ENCODE measurements at places on chromosomes 5 and 9.

DNA sequence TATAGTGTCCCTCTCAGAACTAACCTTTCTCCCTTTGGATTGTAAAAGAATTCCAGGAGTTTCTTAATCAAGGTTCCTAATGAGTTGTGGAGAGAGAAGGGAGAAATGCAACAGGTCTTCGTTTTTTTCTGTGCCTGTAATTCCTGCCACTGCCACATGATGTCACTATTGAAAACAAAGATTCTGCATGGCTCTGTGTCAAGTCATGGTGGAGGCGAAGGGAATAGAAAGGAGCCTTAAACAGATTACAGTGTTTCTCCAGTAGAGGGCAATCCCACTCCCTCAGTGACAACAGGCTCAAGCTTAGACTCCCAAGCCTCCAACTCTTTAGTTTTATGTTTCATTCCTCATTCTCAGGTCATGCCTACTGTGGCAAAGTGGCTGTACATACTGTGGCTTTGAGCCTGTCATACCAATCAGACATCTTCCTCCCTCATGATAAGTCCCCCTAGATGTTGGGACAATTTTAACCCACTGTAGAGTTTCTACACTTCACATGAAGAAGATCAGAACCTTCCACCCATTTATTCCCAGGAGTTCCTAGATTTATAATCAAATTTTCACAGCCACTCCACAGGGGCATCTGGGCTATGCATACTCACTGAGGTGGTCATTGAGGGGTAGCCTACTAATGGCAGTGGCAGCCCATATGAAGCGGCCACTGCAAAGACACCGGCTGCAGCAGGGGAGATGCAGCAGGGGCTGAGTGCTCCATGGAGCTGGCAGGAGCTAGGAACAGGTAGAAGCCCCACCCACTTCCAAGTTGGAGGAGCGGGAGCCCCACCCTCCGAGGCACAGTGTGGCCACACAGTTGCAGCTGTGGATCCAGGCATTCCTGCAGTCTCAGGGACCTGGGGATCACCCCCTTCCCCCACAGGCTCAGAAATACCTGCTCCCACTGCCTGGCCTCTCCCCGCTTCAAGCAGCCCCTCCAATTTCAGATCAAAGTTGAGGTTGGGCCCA is 97.4 kb upstream of the TRIM32 start:
- peak; percentile 61 for DNase-seq

- DNase-seq = no peak
These were observed 215.2 kb downstream of the CRB2 start for GRCh38 chr9:123571240-123571639.

GRCh38 chr5:34928267-34928666 is 1.1 kb upstream of the DNAJC21 start:
- DNase-seq = no peak

DNA sequence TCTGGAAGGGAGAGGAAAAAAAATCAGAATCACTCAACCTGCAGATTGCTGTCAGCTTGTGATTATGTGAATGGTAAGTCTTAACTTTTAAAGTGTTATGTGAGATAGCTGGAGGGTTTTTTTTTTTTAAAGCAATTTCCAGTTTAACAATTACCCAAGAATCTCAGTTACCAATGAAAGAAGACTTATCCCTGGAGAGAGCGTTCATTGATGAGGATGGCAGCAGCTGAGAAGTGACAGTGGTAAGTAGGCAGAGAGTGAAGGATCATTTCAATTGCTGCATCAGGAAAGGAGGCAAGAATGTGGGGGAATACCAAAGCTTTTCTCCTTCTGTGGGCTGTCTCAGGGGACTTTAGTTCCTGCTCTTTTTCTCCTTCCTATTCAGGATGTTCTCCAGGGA is 370.2 kb upstream of the C9orf72 start:
- no peak for DNase-seq

- no peak for DNase-seq
These were observed 455.0 kb upstream of the CLINT1 start for GRCh38 chr5:158313733-158314464.

DNA sequence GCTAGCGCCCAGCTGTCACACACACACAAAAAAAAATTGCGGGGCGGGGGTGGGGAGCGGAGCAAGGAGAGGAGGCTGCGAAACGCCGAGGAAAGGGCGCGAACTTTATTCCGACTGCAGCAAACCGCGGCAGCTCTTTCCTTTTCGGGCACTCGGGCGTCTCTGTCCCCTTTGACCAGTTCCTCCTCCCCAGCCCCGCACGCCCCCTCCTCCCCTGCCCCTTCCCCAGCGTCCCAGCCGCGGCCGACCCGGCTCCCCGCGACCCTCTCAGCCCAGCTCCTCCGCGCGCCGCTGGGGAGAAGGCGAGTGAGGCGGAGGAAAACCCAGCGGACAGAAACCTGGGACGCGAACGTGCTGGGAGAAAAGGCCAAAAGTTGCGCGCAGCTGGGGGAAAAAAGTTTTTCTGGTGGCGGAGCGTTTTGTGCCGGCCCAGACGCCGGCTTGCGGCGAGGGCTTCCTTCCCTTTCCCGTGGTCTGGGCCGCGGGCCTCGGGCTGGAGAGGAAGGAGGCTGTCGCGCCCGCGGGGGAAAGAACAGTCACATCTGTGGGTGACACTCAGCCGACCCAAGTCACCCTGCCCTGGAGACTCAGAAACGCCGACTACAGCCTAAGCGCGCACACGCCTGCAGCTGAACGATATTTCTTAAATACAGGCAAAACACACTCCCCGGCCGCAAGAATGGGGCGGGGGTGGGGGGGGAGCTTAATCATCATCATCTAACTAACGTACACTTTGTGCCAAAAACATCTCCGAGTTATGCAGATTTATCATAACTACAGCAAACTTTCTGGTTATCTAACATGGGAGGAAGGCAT is 1.1 kb upstream of the BNC2 start:
- peak; percentile 90 for DNase-seq

- DNase-seq = no peak
These were observed 817 bp upstream of the GNE start for GRCh38 chr9:36258996-36259533.

DNA sequence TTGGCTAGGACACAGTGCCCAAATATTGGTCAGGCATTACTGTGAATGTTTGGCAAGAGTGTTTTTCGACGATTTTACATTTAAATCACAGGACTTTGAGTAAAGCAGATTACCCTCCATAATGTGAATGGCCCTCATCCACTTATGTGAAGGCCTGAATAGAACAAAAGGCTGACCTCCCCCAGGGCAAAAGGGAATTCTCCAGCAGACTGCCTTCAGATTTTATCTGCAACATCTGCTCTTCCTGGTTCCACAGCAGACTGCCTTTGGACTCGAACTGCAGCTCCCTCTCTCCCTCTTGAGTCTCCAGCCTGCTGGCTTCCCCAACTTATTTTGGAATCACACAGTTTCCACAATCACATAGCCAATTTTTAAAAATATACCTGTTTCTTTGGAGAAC is 7.1 kb upstream of the TMEM215 start:
- no peak for DNase-seq

GRCh38 chr9:129455151-129455995 is 165.5 kb downstream of the C9orf50 start:
- peak; percentile 47 for DNase-seq

DNA sequence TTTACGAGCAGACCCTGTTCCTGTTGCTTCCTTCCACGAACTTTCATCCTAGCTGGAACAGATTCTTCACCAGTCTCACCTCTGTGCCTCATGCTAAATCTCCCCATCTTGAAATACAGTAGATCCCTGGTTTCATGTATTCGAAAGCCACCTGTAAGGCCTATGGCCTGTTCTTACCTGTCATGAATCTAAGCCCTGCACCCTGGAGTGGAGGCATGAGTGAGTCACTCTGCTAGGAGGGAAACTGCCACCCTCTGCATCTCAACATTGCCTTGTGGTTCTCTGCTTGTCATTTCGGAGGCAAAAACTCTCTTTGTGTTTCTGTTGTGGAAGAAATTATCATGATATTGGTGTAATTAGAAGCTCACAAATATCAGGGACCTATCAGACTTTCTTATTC is 320.0 kb downstream of the ENC1 start:
- no peak for DNase-seq

DNA sequence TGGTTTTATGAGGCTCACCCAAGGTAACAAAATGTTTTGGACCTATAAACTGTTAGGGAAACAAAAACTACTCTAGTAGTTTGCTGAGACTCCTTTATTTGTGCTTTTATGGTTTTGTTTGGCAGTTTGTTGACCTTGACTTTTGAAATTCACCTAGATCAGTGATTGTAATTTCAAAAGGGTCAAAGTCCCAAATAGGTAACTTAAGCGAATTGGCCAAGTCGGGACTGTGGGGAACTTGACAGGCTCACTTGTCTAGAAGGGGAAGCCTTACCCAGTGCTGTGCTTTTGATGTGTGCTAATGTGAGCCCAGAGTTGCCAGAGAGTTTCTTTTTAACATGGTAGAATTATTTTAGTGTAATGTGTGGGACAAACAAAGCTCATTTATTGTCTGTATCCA is 87.2 kb upstream of the SGCD start:
- DNase-seq = no peak

DNA sequence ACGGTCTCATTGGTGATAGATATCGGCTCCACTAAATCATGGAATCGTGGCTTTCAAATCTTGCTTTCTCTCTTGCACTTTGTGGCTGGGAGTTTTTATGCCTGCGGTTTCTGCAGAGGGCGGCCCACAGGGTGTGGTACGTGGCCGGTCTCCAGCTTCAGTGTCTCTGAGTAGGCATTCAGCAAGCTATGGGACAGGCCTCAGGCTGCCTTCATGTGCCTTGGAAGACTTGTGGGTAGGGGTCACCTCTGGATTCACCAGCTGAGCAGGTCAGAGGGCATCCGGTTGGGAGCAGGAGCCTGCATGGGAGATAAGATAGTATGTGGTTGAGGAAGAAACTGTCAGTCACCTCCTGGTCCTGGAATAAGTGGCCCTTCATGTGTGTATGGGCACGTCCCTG is 47.7 kb downstream of the AMBP start:
- DNase-seq = no peak

DNA sequence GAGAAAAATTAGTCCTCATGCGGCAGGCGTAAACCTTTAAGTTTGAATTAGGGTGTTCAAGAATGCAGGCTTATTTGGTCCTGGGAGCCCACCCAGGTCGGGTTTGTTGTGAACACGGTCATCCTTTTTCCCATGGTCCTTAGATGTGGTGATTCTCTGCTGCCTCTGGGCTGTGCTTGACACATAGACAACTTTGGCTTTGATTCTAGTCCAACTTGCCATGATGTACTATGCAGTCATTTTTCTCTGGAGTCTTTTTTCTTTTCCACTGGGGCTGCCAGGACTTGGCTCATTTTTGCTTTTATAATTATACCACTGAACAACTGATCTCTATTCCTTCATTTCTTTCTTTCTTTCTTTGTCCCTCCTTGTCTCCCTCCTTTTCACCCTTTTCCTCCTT is 218.6 kb downstream of the SREK1 start:
- DNase-seq = no peak

GRCh38 chr5:143781993-143782520 is 29.9 kb upstream of the HMHB1 start:
- peak; percentile 48 for DNase-seq

GRCh38 chr5:43396762-43397304 is 15.4 kb downstream of the CCL28 start:
- peak; percentile 35 for DNase-seq

DNA sequence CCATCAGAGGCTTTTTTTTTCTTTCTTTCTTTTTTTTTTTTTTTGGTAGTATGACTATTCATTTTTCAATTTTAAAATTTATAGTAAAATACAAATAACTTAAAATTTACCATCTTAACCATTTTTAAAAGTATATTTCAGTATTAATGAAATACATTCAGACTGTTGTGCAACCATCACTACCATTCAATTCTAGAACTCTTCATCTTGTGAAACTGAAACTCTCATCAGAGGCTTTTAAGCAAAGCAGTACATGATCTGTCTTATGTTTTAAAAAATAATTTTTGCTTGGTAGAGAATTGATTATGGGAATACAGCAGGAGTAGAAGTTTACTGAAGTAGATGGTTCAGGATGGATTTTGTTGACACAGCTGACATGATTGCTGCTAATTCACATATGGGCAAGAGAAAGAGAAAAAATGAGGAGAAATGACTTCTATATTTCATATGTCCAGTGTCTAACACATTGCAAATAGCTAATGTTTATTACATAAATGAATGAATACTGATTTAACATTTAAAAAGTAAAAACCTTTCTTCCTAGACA is 13.4 kb downstream of the ELOVL7 start:
- no peak for DNase-seq

GRCh38 chr5:9829621-9830020 is 199.5 kb upstream of the TAS2R1 start:
- peak; percentile 50 for DNase-seq

GRCh38 chr5:58872670-58873273 is 289.9 kb downstream of the RAB3C start:
- no peak for DNase-seq

DNA sequence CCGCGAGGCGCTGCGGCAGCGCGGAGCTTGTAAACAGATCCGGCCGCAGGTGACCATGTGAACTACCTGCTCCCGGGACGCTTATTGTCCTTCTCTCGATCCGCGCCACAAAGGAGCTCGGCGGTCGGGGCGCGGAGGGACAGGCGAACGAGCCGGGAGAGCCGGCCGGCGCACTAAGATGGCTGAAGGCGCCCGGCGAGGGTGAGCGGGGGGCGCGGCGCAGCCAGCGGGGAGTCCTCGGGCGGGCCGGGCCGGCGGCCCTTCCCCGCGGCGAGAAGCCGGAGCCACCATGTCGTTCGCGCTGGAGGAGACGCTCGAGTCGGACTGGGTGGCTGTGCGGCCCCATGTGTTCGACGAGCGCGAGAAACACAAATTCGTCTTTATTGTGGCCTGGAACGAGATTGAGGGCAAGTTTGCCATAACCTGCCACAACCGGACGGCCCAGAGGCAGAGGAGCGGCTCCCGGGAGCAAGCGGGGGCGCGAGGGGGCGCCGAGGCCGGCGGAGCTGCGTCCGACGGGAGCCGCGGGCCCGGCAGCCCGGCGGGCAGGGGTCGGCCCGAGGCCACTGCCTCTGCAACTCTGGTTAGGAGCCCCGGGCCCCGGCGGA is 535 bp downstream of the JMY start:
- DNase-seq = peak; percentile 46

- DNase-seq = no peak
These were observed 707 bp downstream of the PIP5K1B start for GRCh38 chr9:68705531-68706362.

- no peak for DNase-seq
These were observed 6.9 kb upstream of the PDLIM4 start for GRCh38 chr5:132250547-132250946.

- no peak for DNase-seq
These were observed 175.2 kb downstream of the GAPVD1 start for GRCh38 chr9:125436613-125437443.
